Activated naive CD8-positive, alpha-beta T cell treated with anti-CD3 and anti-CD28 coated beads, Interleukin-2, amount 10 ng/mL, durations not matched to agents 7 days and 5 days (primary cell): ENCODE measurements at places on chromosomes 12 and 14.

GRCh38 chr14:72503696-72504368 lies 390.1 kb downstream of the DPF3 start:
- H3K36me3 ChIP-seq: peaks cover 6% of the 10 kb centered on the region
- H3K4me3 ChIP-seq: no peak overlapping the region
- no peak overlapping the region for H3K27ac ChIP-seq
- no peak for DNase-seq
- H3K27me3 ChIP-seq: peaks cover 29% of the 10 kb centered on the region

GRCh38 chr12:120979862-120980696 lies 1.7 kb downstream of the HNF1A start:
- peaks cover 2% of the 10 kb centered on the region for H3K27me3 ChIP-seq
- H3K36me3 ChIP-seq: no peaks in the 10 kb centered on the region
- H3K4me3 ChIP-seq: no peak overlapping the region
- no peak overlapping the region for H3K27ac ChIP-seq

- H3K4me3 ChIP-seq: no peak overlapping the region
- H3K27me3 ChIP-seq: no peaks in the 10 kb centered on the region
- no peak overlapping the region for H3K27ac ChIP-seq
- peaks cover 17% of the 10 kb centered on the region for H3K36me3 ChIP-seq
- no peak for DNase-seq
These were observed 194.2 kb downstream of the BCL11B start for GRCh38 chr14:99077844-99078236.

- H3K4me3 ChIP-seq: no peak overlapping the region
- H3K36me3 ChIP-seq: peaks cover 2% of the 10 kb centered on the region
- H3K27ac ChIP-seq: no peak overlapping the region
- no peaks in the 10 kb centered on the region for H3K4me1 ChIP-seq
- peaks cover 68% of the 10 kb centered on the region for H3K27me3 ChIP-seq
These were observed 84.0 kb downstream of the LRP6 start for GRCh38 chr12:12182703-12183365.

DNA sequence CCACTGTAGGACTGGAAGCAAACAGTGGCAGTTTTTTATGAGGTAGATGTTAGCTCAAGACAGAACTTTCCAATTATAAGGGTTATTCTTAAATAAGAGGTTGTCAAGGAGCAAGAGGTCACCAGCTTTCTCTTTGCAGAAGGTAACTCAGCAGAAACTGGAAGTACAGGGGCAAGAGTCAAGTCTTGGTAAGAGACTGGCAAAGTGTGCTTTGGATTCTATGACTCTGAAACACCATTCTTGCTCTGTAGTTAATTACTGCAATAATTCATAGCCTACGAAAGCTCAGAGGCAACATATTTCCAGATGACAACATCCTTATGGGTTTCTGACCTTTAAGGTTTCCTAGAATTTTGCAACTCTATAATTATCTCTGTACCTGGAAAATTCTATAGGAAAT lies 51.3 kb downstream of the RMST start:
- H3K27me3 ChIP-seq: no peaks in the 10 kb centered on the region
- DNase-seq: no peak
- no peak overlapping the region for H3K4me3 ChIP-seq
- H3K27ac ChIP-seq: no peak overlapping the region
- no peaks in the 10 kb centered on the region for H3K4me1 ChIP-seq

- no peak overlapping the region for H3K27ac ChIP-seq
- H3K36me3 ChIP-seq: peaks cover 20% of the 10 kb centered on the region
- no peak for DNase-seq
- H3K27me3 ChIP-seq: no peaks in the 10 kb centered on the region
- no peak overlapping the region for H3K4me3 ChIP-seq
These were observed 47.7 kb downstream of the MAX start for GRCh38 chr14:65054471-65055085.

DNA sequence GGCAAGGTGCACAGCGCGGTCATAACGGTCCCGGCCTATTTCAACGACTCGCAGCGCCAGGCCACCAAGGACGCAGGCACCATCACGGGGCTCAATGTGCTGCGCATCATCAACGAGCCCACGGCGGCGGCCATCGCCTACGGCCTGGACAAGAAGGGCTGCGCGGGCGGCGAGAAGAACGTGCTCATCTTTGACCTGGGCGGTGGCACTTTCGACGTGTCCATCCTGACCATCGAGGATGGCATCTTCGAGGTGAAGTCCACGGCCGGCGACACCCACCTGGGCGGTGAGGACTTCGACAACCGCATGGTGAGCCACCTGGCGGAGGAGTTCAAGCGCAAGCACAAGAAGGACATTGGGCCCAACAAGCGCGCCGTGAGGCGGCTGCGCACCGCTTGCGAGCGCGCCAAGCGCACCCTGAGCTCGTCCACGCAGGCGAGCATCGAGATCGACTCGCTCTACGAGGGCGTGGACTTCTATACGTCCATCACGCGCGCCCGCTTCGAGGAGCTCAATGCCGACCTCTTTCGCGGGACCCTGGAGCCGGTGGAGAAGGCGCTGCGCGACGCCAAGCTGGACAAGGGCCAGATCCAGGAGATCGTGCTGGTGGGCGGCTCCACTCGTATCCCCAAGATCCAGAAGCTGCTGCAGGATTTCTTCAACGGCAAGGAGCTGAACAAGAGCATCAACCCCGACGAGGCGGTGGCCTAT lies 875 bp downstream of the HSPA2 start:
- DNase-seq: peak; percentile 47
- H3K4me1 ChIP-seq: peaks cover 23% of the 10 kb centered on the region
- H3K36me3 ChIP-seq: peaks cover 2% of the 10 kb centered on the region
- peaks cover 57% of the 10 kb centered on the region for H3K27me3 ChIP-seq

- H3K4me3 ChIP-seq: no peak overlapping the region
- no peak for DNase-seq
- H3K27me3 ChIP-seq: no peaks in the 10 kb centered on the region
- H3K36me3 ChIP-seq: peaks cover 28% of the 10 kb centered on the region
- H3K27ac ChIP-seq: no peak overlapping the region
These were observed 51.1 kb downstream of the MIS18BP1 start for GRCh38 chr14:45201905-45202304.

DNA sequence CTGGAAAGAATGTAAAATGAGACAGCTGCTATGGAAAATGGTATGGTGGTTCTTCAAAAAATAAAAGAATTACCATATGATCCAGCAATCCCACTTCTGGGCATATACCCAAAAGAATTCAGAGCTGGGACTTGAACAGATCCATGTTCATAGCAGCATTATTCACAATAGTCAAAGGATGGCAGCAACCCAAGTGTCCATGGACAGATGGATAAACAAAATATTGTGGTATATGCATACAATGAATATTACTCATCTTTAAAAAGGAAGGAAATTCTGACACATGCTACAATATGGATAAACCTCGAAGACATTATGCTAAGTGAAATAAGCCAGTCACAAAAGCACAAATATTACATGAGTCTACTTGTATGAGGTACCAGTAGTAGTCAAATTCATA lies 9.1 kb downstream of the RAB2B start:
- no peak for DNase-seq
- no peak overlapping the region for H3K27ac ChIP-seq
- peaks cover 8% of the 10 kb centered on the region for H3K36me3 ChIP-seq
- H3K27me3 ChIP-seq: no peaks in the 10 kb centered on the region
- no peak overlapping the region for H3K4me3 ChIP-seq

DNA sequence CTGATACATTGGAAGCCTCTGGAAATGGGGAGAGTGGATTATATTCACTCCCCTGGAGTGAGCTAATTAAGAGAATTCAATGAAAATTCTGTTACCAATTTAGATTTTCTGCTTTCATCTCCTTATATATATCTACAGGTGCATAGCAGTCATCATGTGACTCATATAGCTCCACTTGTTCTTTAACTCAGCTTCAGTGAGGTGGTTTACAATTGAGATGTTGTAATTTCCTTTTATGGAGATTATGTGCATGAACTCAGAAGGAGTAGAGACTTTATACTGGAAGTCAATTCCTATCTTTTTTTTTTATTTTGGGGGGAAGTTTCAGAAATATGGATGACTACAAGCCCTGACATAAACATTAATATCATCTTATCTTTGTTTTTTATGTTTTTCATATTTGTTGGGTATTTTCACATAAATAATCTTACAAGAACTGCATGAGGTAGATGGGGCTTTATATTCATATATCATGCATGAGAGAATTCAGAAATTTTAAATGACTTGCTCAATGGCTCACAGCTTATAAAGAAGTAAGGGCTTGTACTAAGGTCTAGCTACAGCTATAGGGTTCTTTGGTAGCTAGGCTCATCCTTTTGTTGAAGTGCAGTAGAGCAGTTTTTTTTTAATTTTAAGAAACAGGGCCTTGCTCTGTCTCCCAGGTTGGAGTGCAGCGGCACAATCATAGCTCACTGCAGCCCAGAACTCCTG lies 92.3 kb upstream of the SCAF11 start:
- no peak overlapping the region for H3K4me3 ChIP-seq
- H3K36me3 ChIP-seq: peaks cover 3% of the 10 kb centered on the region
- DNase-seq: no peak
- no peaks in the 10 kb centered on the region for H3K4me1 ChIP-seq

- no peak for DNase-seq
- H3K27me3 ChIP-seq: peaks cover 4% of the 10 kb centered on the region
- H3K4me1 ChIP-seq: peaks cover 7% of the 10 kb centered on the region
- H3K4me3 ChIP-seq: no peak overlapping the region
- no peak overlapping the region for H3K27ac ChIP-seq
- peaks cover 3% of the 10 kb centered on the region for H3K36me3 ChIP-seq
These were observed 31.4 kb upstream of the SLC2A13 start for GRCh38 chr12:40137252-40137651.

DNA sequence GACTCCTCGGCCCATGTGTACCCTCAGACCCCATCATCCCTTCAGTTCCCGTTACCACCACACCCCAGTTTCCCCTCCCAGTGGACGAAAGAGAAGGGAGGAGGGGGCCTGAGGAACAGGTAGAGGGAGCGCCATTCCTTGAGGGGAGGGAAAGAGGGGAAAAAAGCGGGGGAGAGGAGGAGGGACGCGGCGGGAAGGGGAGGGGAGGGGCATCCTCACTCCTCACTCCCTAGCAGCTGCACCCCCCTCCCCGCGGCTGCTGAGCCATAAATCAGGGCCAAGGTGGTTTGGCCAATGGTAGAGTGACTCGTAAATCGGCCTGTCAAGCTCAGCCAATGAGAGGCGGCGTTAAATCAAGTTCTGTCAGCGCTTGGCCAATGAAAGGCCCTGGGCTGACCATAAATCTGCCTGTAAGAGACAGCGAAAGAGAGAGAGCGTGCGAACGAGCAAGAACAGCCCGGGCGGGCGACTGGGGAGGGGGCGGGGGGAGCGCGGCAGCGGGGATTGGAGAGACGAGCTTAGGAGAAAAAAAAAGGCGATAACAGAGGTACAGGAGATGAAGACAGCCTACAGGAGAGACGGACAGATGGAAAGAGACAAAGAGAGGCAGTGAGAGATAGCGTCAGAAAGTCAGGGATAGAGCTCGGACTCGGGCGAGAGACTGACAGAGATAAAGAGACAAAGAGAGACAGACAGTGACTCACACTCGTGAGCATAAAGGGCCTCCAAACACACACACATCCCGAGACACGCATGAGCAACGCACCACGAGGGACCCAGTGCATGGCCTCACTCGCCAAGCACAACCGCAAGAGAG lies 5.1 kb downstream of the GPR84 start:
- H3K27ac ChIP-seq: no peak overlapping the region
- no peaks in the 10 kb centered on the region for H3K36me3 ChIP-seq
- H3K4me1 ChIP-seq: peaks cover 26% of the 10 kb centered on the region

- no peak overlapping the region for H3K4me3 ChIP-seq
- H3K27me3 ChIP-seq: no peaks in the 10 kb centered on the region
- no peak overlapping the region for H3K27ac ChIP-seq
- DNase-seq: no peak
These were observed 117.5 kb upstream of the PARP11 start for GRCh38 chr12:3990501-3991280.

- H3K36me3 ChIP-seq: no peaks in the 10 kb centered on the region
- no peaks in the 10 kb centered on the region for H3K27me3 ChIP-seq
- H3K4me1 ChIP-seq: no peaks in the 10 kb centered on the region
- no peak for DNase-seq
- H3K4me3 ChIP-seq: no peak overlapping the region
These were observed 268.5 kb downstream of the ALG10B start for GRCh38 chr12:38585086-38585485.

DNA sequence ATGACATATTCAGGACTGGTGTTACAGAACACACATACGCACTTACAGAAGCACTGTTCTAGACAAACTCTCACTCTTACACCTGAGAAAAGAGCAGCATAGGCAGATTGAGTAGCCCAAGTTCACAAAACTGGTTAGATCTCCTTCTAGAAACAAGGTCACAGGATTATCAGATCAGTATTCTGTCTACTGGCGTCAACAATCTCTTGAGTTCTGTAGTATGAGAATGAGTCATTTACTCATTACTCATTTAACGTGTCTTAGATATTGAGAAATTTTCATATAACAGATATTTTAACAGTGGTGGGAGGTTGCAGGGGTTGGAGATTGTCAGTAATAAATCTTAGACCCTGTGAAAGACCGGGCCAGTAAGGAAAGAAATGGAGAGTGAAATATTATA lies 2.8 kb upstream of the TSPAN8 start:
- no peaks in the 10 kb centered on the region for H3K4me1 ChIP-seq
- no peak overlapping the region for H3K4me3 ChIP-seq
- no peaks in the 10 kb centered on the region for H3K36me3 ChIP-seq
- H3K27me3 ChIP-seq: no peaks in the 10 kb centered on the region
- no peak overlapping the region for H3K27ac ChIP-seq

DNA sequence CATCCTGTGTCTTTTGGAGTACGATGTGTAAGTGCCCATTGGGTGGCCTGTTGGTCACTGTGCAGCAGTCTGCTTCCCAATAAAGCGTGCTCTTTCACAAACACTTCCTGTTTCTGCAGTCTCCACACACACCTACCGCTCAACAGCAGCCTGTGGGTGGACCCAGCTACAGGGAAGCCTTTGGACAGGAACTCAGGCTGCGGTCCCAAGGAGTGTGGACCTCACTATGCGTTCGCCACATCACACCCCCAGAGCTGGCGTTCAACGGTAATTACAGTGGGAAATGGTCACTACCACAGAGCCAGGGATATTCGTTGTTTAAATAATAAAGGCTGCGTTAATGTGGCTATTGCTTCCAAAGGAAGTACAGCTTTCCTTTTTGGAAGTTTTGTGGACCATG lies 16.2 kb downstream of the PSMC1 start:
- peaks cover 24% of the 10 kb centered on the region for H3K36me3 ChIP-seq
- no peak overlapping the region for H3K27ac ChIP-seq
- no peak for DNase-seq
- H3K4me3 ChIP-seq: no peak overlapping the region

- DNase-seq: no peak
- H3K27ac ChIP-seq: no peak overlapping the region
- peaks cover 3% of the 10 kb centered on the region for H3K36me3 ChIP-seq
- H3K4me3 ChIP-seq: no peak overlapping the region
- no peaks in the 10 kb centered on the region for H3K27me3 ChIP-seq
- no peaks in the 10 kb centered on the region for H3K4me1 ChIP-seq
These were observed 107.1 kb downstream of the NUBPL start for GRCh38 chr14:31668348-31668747.

DNA sequence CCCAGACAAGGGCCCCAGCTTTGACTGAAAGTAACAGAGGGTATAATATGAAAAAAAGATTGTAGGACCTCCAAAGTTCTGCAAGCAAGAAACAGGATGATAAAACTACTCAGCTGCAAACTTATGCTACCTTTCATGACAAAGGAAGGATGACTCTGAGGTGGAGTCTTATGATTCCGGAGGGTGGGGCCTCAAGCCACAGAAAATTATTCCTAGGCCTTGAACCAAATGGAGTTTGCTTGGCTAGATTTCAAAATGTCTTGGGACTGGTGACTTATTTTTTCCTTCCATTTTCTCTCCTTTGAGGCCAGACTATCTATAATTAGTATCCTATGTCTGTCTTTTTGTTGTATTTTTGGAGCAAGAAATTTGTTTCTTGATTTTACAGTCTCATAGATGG lies 336.4 kb downstream of the LRIG3 start:
- H3K27ac ChIP-seq: no peak overlapping the region
- H3K27me3 ChIP-seq: no peaks in the 10 kb centered on the region
- DNase-seq: no peak
- no peaks in the 10 kb centered on the region for H3K4me1 ChIP-seq
